Bone marrow (tissue), 2 donors: ENCODE measurements at places on chromosomes 6 and 20.

GRCh38 chr20:17304774-17305173, 77.9 kb downstream of the PCSK2 start:
- DNase-seq = no peak

DNA sequence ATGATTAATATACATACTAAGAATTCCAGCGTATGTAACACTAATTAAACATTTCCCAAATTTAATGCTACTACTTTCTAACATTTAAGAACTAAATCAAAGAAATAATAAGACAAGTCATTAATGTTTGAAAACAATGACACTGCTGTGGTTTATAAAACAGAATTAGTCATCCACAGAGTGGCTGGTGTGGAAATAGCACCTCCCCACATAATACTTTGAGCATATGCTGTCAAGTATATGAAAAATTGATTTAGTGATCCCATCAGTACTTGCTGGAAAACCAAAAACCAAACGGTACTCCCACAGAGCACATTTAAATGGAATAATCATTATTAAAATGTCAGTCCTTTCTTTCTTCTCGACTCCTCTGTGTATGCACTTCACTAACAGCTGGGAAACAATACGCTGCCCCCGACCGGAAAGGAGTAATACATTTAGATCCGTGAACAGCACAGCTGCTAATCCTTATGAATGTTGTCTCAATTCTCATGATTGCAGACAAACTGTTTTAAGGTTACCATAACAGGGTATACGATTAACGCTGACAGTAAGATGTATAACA, 78.4 kb downstream of the PREP start:
- DNase-seq = no peak

GRCh38 chr6:153058909-153059308, 56.4 kb upstream of the MTRF1L start:
- DNase-seq = no peak

DNA sequence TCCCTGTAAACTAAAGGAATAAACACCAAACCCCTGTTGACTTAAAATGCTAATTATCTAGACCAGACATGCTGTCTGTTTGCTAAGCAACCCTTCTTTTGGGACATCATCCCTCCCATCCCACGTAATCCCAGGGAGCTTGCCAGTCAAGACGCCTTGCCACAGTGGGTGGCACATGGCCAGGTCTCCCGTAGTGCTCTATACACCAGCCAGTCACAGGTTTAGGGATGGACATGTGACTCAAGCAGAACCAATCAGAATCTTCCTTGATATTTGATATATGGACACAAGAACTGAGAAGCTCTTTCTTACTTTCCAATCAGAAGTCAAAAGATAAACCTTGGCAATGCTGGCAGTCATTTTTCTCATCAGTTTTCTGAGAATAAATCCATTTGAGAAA, 60.0 kb downstream of the CNKSR3 start:
- DNase-seq = no peak

DNA sequence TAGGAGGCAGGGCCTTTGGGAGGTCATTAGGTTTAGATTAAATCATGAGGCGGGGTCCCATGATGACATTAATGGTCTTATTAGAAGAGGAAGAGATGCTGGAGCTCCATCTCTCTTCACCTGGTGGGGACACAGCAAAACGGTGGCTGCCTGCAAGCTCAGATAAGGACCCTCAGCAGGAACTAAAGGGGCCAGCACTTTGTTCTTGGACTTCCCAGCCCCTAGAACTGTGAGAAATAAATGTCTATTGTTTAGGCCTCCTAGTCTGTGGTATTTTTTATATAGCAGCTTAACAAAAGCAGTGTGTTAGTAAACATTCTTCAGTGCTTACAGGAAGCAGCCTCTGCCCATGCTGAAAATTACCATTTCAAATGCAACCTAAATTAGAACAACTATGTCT, 157.6 kb downstream of the FOXA2 start:
- no peak for DNase-seq

DNA sequence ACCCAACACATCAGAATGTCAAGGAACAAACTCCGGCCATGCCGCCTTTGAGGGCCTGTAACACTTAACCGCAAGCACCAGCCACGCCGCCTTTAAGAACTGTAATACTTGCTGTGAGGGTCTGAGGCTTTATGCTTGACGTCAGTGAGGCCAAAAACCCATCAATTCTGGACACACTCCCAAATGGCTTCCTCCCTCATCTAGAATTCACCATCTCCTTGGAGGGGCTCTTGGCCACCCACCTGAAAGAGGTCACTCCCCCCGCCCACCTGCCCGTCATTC, 10.4 kb upstream of the PXDC1 start:
- no peak for DNase-seq

GRCh38 chr6:128727500-128727899, 155.4 kb upstream of the LAMA2 start:
- DNase-seq = no peak

- no peak for DNase-seq
Measured at GRCh38 chr6:168200571-168201134, 118.9 kb downstream of the DACT2 start.

- no peak for DNase-seq
Measured at GRCh38 chr20:20733943-20734342, 21.5 kb upstream of the RALGAPA2 start.

DNA sequence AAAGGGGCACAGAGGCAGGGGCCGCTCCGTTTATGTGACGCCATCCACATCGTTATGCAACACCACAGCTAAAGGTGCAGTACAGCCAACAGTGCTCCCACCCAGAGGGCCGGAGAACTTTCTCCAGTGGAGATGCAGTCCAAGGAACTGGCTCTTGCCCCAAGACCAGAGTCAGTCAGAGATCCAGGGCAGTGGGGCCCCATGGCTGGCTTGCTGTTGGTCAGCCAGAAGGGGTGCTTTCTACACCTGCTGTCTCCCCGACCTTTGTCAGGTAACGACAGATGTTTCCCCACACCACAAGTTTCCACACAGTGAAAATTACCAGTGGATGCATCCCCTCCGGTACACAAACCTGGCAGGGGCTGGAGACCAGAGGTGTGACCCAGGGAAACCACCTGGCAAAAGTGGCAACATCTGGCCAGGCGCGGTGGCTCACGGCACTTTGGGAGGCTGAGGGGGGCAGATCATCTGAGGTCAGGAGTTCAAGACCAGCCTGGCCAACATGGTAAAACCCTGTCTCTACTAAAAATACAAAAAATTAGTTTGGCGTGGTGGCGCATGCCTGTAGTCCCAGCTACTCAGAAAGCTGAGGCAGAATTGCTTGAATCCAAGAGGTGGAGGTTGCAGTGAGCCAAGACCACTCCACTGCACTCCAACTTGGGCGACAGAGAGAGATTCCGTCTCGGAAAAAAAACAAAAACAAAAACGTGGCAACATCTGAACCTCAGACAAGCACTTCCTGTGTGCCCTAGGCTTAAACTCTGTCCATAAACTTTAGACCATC, 34.9 kb downstream of the UBE2V1 start:
- no peak for DNase-seq

DNA sequence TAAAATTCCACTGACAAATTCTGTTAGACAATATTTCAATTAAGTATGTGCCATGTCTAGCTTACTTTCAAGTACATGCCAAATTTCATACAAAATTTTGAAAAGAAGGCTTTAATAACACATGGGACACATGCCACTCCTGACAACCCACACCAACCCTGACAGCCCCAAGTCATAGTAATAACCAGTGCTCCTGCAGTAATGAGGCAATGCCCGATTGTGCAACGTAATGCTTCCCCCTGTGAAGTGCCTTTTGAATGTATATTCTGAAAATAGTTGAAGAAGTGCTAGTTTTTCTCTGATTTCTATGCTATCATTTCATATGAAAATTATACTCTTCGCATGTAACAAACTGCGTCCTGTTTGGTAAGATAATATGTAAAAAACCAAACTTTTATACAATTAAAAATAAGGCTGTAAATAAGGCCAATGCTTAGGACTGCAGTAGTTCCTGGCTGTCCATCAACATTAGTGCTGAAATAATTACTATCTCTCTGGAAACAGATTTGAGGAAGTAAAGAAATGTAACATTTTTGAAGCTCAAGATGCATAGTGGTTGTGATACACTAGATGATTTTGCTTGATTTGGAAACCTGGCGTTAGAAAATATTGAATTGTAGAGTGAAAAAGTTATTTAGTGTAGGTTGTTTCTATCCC, 125.8 kb upstream of the BCLAF1 start:
- DNase-seq = peak; percentile 25

DNA sequence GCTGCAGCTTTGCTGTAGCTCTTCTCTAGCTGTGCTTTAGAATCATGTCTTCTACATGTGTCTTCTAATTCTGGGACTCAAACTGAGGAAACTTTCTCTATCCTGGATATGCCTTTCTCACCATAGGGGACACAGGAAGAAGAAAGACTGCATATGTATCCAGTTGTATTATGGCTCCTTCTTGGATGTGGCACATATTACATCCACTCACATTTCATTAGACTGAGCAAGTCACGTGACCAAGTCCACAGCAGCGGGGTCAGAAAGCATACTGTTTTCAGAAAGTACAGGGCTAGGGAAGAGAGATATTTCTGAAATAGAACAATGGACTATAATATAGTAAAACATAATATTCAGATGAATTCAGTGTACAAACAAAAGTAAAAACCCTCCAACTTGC, 187.6 kb upstream of the RIMS1 start:
- DNase-seq = no peak

DNA sequence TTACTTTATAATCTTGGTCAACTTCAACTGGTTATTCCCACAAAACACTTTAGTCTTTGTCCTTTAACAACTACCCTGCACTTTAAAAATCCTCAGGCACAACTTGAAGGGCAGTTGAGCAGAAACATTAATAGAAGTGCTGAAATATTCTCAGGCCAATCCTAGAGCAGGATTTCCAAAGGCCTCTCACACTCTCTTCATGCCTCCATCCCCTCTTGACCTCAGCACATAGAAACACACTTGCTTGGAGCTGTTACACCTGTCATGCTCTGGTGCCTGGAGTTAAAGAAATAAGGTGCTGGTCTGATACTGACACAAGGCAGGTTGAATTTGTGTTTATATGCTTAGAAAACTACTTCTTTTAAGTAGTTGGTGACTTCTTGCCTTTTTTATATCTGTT, 618.8 kb upstream of the POU3F2 start:
- DNase-seq = no peak

DNA sequence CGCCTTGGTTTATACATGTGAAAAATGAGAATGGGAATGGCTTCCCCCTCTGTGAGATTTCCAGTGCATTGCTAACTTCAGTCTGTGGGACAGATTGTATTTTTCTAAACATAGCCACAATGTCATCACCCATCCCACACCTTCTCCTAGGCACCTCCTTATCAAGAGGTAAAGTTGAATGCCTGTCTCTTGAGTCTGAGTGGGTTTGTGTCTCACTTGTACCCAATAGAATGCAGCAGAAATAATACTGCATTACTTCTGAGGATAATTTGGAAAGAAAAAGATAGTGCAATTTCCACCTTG, 27.9 kb downstream of the RIN2 start:
- no peak for DNase-seq
